ENCODE measurements at places on chromosomes 13 and 19. TPM values are rescaled to one million over a fixed set of nuclear protein-coding genes. Genes with fewer than 3 reads are reported as not detected.

Gene SIAH3
- total RNA-seq = not detected

Gene KCTD15
- 20.4 TPM for total RNA-seq

Gene C5AR1
- total RNA-seq = 33.3 TPM

Gene MISP3
- 5.6 TPM for total RNA-seq

Gene TMEM190
- not detected for total RNA-seq

Gene NEK5
- total RNA-seq = 0.36 TPM

Gene DCT
- total RNA-seq = 0.94 TPM

Gene CATSPERD
- total RNA-seq = not detected

Gene LILRB3
- 23.9 TPM for total RNA-seq

Gene WDFY2
- 22.1 TPM for total RNA-seq

Gene CABP5
- not detected for total RNA-seq

Gene MRPL54
- total RNA-seq = 35.3 TPM

Gene COX7A1
- 71.6 TPM for total RNA-seq

Gene KLK6
- 8.8 TPM for total RNA-seq

Gene CASP14
- not detected for total RNA-seq

Gene TMEM221
- total RNA-seq = 0.36 TPM

Gene URAD
- total RNA-seq = not detected

Gene ARHGEF1
- 137 TPM for total RNA-seq

Gene PTGIR
- total RNA-seq = 8.0 TPM

Gene TNFSF9
- 0.62 TPM for total RNA-seq

Gene GPR180
- total RNA-seq = 5.8 TPM

Gene METTL21C
- total RNA-seq = not detected

Gene MCEMP1
- total RNA-seq = 2.6 TPM

Gene GNA15
- 9.5 TPM for total RNA-seq

Gene ZNF729
- total RNA-seq = not detected

Measured in sciatic nerve (tissue), 2 donors.